ENCODE measurements at places on chromosomes 6 and 20.
A peak's percentile ranks its signal among the peaks of the same experiment; 100 is the strongest.

DNA sequence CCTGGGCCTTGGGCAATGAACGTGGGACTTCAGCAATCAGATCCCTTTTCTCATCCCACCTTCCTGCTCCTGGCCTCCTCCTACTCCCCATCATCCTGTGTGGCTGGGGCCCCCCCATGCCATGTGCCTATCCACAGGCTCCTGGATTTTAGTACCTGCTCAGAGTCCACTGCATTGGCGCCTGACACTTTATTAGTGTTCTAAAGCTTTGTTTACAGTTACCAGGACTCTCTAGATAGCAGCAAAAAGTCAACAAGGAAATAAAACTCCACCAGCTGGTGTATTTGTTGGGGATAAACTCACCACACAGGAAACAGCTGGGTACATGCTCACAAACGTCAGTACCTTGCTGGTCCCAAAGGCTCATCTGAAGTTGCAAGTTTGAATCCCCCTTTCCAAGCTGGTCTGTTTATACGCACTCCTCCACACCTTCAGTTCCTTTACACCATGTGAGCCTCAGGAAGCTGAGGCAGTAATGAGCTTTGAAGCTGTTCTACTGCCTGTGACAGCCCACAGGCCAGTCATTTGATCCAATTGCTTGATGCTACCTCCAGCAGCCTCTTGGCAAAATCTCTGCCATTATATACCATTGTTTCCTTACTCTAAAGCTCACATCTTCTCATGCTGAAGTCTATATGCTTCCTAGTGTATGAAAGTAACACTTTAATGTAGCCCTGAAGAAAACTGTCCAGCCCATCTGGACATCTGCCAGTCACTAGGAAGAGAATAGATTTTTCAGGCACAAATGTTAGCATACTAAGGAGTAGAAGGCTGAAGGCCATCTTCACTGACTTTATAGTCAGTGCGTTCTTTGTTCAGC lies 76.6 kb downstream of the ANKEF1 start:
- DNase-seq = no peak

DNA sequence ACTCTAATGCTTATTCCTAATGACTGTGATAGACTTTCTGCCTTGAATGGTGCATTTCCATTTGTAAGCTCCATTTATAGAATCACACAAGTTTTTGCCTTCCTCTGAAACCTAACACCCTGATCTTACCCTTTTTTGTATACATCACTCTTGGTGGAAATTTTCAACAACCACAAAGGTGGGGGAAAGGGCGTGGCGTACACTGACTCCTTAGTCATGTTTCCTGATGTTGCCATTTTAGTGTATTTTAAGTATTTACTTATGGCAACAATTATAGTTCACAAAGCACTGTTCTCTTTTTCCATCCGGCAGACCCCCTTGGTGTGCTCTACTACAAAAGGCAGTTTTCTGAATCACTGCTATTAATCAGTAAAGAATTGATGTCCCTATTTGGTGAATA lies 92.0 kb downstream of the ATXN1 start:
- peak; percentile 74 for DNase-seq

DNA sequence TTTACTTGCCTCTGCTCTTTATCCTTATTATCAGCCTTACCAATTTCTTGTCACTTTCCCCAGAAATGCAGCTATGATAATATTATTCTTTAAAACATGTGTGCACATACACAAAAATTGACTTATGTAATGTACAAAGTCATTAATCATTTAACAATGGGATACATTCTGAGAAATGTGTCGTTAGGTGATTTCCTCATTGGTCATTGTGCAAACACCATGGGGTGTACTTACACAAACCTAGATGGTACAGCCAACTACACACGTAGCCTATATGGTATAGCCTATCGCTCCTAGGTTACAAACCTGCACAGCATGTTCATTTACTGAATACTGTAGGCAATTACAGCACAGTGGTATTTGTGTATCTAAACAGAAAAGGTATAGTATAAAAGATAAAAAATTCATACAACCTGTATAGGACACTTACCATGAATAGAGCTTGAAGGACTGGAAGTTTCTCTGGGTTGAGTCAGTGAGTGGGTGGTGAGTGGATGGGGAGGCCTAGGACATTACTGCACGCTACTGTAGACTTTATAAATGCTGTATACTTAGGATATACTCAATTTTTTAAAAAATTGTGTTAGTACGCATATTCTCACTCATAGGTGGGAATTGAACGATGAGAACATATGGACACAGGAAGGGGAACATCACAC lies 56.9 kb downstream of the HIVEP1 start:
- DNase-seq = no peak

GRCh38 chr20:5785146-5785545 lies 34.9 kb downstream of the SHLD1 start:
- no peak for DNase-seq

DNA sequence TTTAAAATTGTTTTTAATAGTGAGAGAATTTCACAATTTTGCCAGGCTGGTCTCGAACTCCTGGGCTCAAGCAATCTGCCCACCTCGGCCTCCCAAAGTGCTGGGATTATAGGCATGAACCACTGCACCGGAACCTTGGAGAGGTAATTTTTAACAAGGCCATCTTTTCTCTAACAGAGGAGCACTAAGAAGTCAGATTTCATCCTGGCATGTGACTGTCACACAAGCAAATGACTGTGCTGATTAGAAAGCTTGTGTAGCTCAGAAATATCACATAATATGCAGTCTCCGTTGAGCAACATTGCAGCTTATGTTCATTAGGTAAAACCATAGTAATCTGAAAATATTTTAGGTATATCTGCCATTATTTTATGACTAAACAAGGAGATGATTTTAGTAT lies 156.0 kb downstream of the CCDC170 start:
- DNase-seq = no peak

GRCh38 chr20:41229259-41229658 lies 88.3 kb downstream of the ZHX3 start:
- DNase-seq = no peak

- DNase-seq = no peak
These were observed 28.6 kb downstream of the PPARD start for GRCh38 chr6:35370785-35371493.
